ENCODE measurements at places on chromosomes 13 and 19.

- DNase-seq = no peak
Observed at GRCh38 chr19:42069619-42070351, at the start of gene GRIK5. Gene GRIK5 (minus strand): TSS chr19:42070206. CDS start chr19:42065770, 4,436 bp downstream.

- no peak for DNase-seq
Observed at GRCh38 chr13:38902551-38902950, 88.1 kb downstream of the STOML3 start.

GRCh38 chr13:67296511-67296910, 66.4 kb upstream of the PCDH9 start:
- DNase-seq = no peak

- no peak for DNase-seq
Observed at GRCh38 chr19:46460981-46461380, 10.4 kb downstream of the PNMA8A start.

DNA sequence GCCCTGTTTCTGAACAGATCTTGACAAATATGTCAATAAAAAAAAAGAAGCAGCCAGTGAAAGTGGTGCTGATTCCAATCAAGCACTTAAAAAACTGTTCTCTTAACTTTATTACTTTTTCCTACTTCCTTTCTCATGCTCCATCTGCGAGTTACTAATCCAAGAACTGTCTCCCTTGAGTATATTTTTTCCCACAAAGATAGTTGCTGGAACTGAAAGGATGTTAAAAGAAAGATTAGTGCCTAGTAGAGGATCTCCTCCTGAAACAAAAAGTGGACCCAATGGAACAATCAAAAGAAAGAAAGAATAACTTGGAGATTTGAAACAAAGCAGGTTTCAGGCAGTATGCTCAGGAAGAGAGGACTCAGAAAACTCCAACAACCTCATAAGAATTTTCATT, 1034.8 kb downstream of the PCDH17 start:
- no peak for DNase-seq

Measured in Peyer's patch (tissue), 4 donors.